ENCODE measurements at places on chromosomes 3 and 15.

GRCh38 chr3:141680620-141681389 lies 57.3 kb upstream of the RNF7 start:
- no peak for DNase-seq

GRCh38 chr3:187181454-187182170 lies 15.7 kb upstream of the RTP1 start:
- no peak for DNase-seq

- DNase-seq = peak; percentile 3
These were observed 174.0 kb upstream of the PRICKLE2 start for GRCh38 chr3:64399205-64399800.

DNA sequence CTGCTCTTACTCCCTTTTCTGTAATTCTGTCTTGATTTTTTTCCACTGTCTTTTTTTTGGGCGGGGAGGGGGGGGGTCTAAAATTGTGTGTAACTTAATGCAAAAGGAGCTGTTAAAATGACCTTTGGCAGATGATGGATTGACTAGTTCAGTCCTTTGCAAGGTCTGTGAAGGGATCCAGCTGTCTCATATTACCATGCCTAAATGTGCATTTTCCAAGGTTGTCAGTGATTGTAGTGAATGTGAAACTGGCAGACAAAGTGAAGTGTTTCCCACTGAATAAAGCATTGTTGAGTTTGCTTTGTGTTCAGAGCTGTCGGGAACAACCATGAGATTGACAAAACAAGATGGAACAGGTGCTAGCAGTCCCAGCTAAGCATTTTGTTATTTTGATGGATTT lies 110.1 kb upstream of the SKOR1 start:
- DNase-seq = no peak

DNA sequence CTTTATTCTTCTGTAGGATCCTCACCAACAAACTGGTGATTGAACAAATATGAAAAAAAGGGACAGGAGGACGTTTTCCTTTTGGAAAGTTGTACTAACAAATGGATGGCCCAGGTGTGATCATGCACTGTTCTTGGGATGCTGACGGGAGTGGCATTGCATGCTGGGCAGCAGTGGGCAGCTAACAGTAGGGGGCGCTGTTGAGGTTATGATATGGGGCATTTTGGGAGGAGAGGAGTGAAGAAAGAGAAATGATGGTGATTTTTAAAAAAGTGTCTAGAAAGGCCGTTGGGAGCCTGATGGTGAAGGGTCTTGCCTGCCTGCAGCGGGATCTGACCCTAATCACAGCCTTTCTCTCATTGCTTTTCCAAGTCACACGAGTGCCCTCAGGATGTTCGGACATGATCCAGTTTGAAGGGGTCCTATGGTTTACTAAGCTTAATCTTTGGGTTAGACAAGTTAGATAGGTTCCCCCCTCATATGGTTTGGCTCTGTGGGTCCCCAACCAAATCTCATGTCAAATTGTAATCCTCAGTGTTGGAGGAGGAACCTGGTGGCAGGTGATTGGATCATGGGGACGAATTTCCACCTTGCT lies 46.2 kb upstream of the PRTG start:
- DNase-seq = peak; percentile 77

Measured in activated CD4-positive, alpha-beta T cell treated with anti-CD3 and anti-CD28 coated beads, Interleukin-2, amount 50 U/mL, for 48 hours (primary cell).